Mucosa of descending colon (tissue), 3 donors: ENCODE measurements at places on chromosomes 16 and 17.

DNA sequence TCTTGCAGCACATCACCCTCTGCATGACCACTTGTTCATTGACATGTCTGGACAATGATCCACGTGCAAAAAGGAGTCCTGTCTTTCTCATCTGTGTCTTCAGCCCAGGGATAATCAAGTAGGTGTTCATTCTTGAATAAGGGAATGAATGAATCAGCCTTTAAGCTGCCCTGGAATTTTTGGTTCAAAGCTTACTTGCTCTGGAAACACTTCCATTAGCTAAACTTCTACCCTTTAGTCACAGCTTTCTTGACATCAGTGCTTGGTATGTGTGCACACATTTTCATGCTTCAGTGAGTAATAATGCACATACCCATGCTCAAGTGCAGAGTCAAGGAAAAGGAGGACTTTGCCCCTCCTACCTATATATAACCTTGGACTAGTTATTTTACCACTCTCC lies 103.0 kb upstream of the CDH13 start:
- no peak for DNase-seq

GRCh38 chr16:21226749-21227148 lies 6.8 kb upstream of the ANKS4B start:
- no peak for DNase-seq

- no peak for DNase-seq
Observed at GRCh38 chr16:83533193-83533592, 274.6 kb upstream of the HSBP1 start.

DNA sequence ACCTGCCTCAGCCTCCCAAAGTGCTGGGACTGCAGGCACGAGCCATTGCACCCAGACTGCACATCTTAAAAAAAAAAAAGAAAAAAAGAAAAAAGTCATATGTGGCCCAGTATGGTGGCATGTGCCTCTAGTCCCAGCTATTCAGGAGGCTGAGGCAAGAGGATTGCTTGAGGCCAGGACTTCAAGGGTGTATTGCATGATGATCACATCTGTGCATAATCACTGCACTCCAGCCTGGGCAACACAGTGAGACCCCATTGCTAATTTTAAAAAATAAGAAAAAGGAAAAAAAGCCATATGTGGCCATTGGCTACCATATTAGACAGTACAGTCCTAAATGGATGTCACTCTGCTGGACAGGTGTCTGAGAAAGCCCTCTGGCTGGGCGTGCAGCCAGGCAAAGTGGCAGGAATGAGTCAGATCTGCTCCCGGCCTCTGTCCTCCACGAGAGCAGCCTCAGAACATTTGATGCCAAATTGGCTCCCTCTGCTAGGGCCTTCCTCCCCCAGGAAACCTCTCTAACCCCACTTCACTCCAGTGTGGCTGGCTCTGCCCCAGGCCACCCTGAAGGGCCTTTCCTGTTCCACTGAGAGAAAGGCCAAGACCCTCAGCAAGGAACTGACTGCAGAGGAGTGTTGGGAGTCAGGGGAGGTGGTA lies 14.7 kb downstream of the CA7 start:
- DNase-seq = no peak

GRCh38 chr17:45688820-45689219 lies 95.3 kb upstream of the CRHR1 start:
- DNase-seq = no peak

DNA sequence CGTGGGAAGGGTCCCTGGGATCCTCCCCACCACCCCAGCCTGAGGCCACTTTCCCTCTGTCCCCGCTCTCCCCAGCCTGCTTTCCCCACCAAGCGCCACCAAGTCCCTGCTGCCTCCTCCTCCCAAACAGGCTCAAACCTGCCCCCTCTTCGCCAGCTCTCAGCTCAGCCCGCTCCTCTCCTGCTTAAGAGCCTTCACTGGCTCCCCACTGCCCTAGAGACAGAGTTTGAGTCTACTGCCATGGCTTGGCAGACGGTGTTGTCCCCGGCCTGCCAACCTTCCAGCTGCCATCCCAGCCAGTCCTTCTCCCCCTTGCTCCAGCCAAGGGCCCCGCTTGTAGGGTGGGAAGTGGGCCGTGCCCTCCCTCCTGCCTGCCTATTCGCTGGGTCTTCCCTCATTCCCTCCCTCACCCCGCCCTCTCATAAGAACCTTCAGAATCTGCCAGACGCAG lies 11.1 kb downstream of the IL4R start:
- no peak for DNase-seq

DNA sequence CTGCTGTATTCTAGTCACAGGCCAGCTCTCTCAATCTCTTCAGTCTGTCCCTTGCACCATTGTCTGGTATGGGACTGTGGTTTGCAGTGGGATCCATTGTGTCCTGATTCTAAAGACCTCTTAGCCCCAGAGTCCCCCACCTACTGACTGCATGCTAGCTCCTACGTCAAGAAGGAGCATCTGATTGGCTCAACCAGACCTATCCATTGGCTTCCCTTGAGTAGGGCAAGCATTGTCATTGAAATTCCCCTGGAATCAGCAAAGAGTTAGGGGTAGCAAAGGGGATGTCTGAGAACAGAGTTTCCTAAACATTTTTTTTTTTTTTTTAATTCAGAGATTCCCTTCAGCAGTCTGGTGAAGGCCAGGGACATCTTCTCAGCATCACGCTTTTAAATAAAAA lies 175.3 kb upstream of the MPHOSPH6 start:
- DNase-seq = no peak

DNA sequence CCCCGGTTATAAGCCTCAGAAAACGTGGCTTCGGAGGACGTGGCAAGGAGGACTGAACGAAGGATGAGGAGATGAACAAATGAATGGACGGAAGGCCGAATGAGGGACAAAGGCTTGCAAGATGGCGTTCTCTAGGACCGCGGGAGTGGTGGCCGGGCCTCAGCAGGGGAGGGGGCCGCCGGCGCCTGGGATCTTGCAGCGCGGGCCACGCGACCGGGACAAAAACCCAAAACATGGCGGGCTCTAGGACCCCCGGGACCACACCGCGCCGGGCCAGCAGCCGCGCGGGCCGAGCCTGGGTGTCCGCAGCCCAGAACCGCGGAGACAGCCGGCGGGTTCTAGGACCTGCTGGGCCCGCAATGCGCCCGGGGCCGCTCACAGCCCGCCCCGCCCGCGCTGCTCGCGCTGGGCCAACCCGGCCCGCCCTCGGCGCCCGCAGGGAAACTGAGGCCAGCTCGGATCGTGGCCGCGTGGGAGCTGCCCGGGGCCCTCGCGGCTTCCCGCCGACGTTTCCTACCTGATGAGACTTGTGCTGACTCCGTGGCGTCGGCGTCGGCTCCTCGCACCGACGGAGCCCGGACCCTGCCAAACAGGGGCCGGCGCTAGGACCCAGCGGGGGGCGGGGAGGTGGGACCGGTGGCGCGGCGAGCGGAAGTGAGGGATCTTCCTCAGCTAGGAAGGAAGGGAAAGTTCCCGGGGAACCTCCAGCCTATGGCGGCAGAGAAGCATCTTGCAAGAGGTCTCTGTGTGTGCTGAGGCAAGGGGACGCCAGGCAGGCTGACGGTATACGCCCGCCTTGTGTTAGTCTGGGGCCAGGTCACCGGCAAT lies 684 bp downstream of the ZNF668 start:
- peak; percentile 93 for DNase-seq

GRCh38 chr17:64718058-64718457 lies 56.0 kb upstream of the SMURF2 start:
- DNase-seq = no peak
